ENCODE measurements at places on chromosomes 2 and 18.

- DNase-seq = no peak
These were observed 136.8 kb downstream of the QPCT start for GRCh38 chr2:37481244-37481643.

GRCh38 chr18:21053127-21053526, 58.5 kb downstream of the ROCK1 start:
- no peak for DNase-seq

GRCh38 chr18:70044632-70045031, 97.0 kb upstream of the CD226 start:
- DNase-seq = no peak

DNA sequence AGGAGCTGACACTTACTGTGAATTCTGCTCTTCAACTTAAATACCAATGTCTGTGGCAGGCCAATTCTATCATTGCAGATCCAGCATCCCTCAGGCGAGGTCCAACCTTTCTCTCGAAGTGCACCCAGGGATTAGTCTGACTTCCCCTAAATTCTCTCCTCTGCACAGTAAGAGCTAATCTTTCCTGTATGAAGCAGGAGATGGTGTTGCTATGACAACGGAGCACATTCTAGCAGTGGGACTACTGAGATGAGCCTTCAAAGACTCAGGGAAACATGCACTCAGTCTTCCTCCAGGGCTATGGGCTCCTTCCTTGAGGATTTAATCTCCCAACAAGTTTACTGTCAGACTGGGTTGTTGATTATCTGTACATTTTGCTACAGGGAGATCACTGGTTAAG, 176.3 kb downstream of the NOL4 start:
- DNase-seq = no peak

GRCh38 chr2:44705876-44706480, 235.5 kb upstream of the SIX3 start:
- DNase-seq = no peak

GRCh38 chr2:36441816-36442215, 86.2 kb downstream of the CRIM1 start:
- no peak for DNase-seq

GRCh38 chr2:45211636-45212035, 202.4 kb upstream of the SIX2 start:
- DNase-seq = no peak

DNA sequence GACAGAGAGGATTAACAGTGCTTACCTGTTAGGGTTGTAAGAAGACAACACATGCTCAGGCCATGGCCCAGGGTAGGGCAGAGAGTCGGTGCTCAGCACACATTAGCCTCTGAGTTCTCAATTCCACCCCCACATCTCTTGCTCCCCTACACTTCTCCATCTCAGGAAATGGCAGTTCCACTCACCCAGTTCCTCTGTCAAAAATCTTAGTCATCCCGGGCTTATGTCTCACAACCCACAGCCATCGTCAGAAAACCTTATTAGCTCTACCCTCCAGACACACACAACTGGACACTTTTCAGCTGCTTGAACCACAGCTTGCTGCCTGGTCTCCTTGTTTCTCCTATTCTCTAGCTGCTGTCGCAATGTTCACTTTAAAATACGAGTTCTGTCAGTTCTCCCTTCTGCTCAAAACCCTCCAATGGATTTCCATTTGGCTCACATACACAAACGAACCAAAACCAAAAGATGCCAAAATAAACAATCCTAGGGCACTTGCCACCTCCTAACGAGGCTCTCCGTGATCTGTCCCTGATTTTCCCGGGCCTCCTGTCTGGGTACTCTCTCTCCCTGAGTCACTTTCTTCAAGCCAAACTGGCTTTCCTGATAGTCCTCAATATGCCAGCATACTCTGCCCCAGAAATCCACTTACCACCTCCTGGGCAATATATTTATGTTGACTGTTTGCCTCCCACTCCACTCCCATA, 89.7 kb downstream of the KCTD1 start:
- DNase-seq = no peak

DNA sequence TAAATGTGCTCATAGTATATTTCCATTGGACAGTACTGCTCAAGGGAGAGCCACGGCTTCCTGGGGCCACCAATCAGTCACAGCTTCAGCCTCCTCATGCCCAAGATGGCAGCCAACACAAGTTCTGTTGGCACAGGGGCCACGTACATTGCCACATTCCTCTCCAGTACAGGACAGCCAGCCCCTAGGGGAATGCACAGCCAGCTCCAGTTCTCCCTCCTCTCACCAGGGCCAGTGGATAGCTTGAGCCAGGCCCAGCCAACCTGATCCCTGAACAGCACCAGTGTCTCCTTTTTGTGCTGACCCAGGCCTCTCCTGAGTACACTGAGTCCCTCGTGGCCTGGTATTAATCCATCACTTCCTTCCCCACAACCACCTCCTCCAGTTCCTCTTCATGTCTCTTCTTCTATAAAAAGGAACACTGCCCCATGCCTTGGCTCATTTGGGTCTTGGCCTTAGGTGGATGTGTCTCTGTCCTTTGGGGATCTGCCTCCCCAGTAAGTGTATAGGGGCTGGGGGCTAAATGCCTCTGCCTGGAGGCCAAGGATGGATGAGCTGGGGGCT, 168.7 kb downstream of the TNS1 start:
- DNase-seq = no peak
